Activated CD8-positive, alpha-beta memory T cell treated with anti-CD3 and anti-CD28 coated beads, Interleukin-2, amount 10 ng/mL, durations not matched to agents 7 days and 5 days (primary cell): ENCODE measurements at places on chromosomes 7 and 10. TPM values are rescaled to one million over a fixed set of nuclear protein-coding genes. Genes with fewer than 3 reads are reported as not detected.

GRM8 gene
- total RNA-seq: not detected

PNLIP gene
- total RNA-seq: not detected

TMEM225B gene
- total RNA-seq: not detected

HOXA6 gene
- not detected for total RNA-seq

GNGT1 gene
- total RNA-seq: not detected

PSPH gene
- 22.2 TPM for total RNA-seq

ASB15 gene
- total RNA-seq: not detected

RHOBTB1 gene
- total RNA-seq: not detected

PAX4 gene
- not detected for total RNA-seq

KLF14 gene
- total RNA-seq: not detected

PTF1A gene
- not detected for total RNA-seq

COL1A2 gene
- total RNA-seq: 1.6 TPM

VWA2 gene
- total RNA-seq: not detected

FAM180A gene
- total RNA-seq: not detected

GPAM gene
- total RNA-seq: 9.8 TPM

C10orf62 gene
- total RNA-seq: not detected

FAS gene
- 75.4 TPM for total RNA-seq

STAM gene
- 27.4 TPM for total RNA-seq

DYDC2 gene
- total RNA-seq: not detected

NPC1L1 gene
- total RNA-seq: not detected

ZNF862 gene
- 23.1 TPM for total RNA-seq

CALML3 gene
- not detected for total RNA-seq

GNAI1 gene
- not detected for total RNA-seq

SORCS1 gene
- total RNA-seq: not detected

STOX1 gene
- 0.29 TPM for total RNA-seq

GPR26 gene
- total RNA-seq: not detected

CYP3A7 gene
- total RNA-seq: not detected

ANKRD1 gene
- not detected for total RNA-seq

SPDYE2B gene
- total RNA-seq: not detected

EIF5AL1 gene
- 1.1 TPM for total RNA-seq
